ENCODE measurements at places on chromosomes 6 and 20. TPM values are rescaled to one million over a fixed set of nuclear protein-coding genes. Genes with fewer than 3 reads are reported as not detected.

GRCh38 chr6:63403725-63404124 is 83.9 kb upstream of the LGSN start:
- no peaks in the 10 kb centered on the region for H3K27me3 ChIP-seq
- H3K4me3 ChIP-seq: no peak overlapping the region
- no peaks in the 10 kb centered on the region for H3K36me3 ChIP-seq
- no peak for DNase-seq
- H3K27ac ChIP-seq: no peak overlapping the region

- H3K4me1 ChIP-seq: no peaks in the 10 kb centered on the region
- H3K36me3 ChIP-seq: no peaks in the 10 kb centered on the region
- no peak for DNase-seq
- no peak overlapping the region for H3K27ac ChIP-seq
Observed at GRCh38 chr20:38377039-38377685, 30.9 kb downstream of the LBP start.

- H3K27me3 ChIP-seq: no peaks in the 10 kb centered on the region
- H3K4me3 ChIP-seq: no peak overlapping the region
- DNase-seq: no peak
- peaks cover 2% of the 10 kb centered on the region for H3K36me3 ChIP-seq
- H3K27ac ChIP-seq: no peak overlapping the region
Observed at GRCh38 chr20:35729836-35730582, 12.1 kb downstream of the RBM39 start.

DNA sequence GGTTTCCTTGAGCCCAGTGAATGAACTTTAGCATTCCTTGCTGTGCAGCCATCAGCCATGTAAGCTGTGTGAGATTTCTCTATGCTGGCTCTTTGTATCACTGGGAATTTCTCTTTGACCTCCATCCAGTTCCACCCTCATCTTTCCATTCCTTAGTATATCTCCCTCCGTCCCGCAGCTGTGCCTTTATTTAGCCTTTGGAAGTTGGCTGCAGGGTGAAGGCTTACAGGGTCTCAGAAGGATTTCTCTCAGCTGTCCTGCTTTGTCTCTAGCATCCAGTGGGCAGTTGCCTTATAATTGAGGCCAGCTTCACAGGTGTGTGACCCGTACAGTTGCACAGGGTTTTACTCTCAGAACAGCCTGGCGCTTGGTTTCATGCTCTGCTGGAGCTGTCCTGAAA is 144.3 kb downstream of the PXDC1 start:
- no peak overlapping the region for H3K27ac ChIP-seq
- H3K4me1 ChIP-seq: no peaks in the 10 kb centered on the region
- H3K4me3 ChIP-seq: no peak overlapping the region
- H3K27me3 ChIP-seq: no peaks in the 10 kb centered on the region
- no peak for DNase-seq

DNA sequence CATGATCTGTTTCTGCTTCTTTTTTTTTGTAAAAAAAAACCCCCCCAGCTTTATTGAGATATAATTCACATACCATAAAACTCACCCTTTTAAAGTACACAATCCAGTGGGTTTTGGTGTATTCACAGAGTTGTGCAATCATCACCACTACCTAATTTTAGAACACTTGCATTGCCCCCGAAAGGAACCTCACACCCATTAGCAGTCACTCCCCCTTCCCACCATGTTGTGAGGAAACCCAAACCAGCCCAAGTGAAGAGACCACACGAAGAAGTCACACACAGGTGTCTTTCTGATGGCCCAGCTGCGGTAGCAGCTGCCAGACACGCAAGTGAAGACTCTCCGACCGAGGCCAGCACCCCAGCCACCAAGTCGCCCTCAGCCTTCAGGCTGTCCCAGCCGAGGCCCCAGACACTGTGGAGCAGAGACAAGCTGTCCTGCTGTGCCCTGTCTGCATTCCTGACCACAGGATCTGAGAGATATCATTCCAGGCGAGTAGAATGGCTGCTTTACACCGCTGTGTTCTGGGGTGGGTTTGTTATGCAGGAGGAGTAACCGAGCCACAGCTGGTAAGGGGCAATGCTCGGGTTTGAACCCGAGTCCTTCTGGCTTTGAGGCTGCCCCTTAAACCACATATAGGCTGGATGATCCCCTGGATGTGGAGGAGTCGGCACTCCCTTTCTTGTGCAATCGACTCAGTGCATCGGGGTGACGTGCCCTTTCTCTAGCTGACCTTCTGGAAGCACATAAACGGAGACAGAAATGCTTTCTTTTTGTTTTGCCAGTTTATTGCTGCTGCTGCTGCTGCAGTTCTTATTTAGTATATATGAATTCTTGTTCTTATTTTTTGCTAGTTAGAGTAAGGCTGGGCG is 59.1 kb upstream of the PTPN1 start:
- no peaks in the 10 kb centered on the region for H3K36me3 ChIP-seq
- H3K27me3 ChIP-seq: no peaks in the 10 kb centered on the region
- DNase-seq: peak; percentile 66
- no peaks in the 10 kb centered on the region for H3K4me1 ChIP-seq

- DNase-seq: no peak
- no peak overlapping the region for H3K4me3 ChIP-seq
- no peaks in the 10 kb centered on the region for H3K27me3 ChIP-seq
- no peaks in the 10 kb centered on the region for H3K36me3 ChIP-seq
Observed at GRCh38 chr6:111417946-111418345, 65.1 kb downstream of the REV3L start.

- no peaks in the 10 kb centered on the region for H3K4me1 ChIP-seq
- no peak overlapping the region for H3K4me3 ChIP-seq
- H3K27ac ChIP-seq: no peak overlapping the region
- H3K36me3 ChIP-seq: no peaks in the 10 kb centered on the region
Observed at GRCh38 chr6:41439524-41440418, 104.4 kb downstream of the NCR2 start.

DNA sequence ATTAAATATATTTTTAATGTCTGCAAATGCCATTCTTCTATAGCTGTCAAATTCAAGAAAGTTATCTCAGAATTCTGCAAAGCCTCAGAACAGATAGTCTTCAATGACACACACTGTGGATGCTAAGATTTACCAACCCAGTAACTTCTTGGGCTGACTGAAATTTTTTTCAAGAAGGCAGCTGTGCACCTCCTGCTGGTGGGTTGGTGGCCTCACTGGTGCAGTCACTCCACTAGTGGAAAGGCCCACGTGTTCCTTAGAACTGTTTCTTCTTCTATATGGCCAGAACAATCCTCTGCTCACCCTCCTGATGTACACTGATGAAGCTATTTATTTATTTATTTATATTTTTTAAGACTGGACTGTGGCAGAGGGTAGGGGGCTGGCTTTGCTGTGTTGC is 28.1 kb upstream of the MTCL3 start:
- H3K4me1 ChIP-seq: no peaks in the 10 kb centered on the region
- no peaks in the 10 kb centered on the region for H3K36me3 ChIP-seq
- DNase-seq: no peak
- H3K27ac ChIP-seq: no peak overlapping the region

DNA sequence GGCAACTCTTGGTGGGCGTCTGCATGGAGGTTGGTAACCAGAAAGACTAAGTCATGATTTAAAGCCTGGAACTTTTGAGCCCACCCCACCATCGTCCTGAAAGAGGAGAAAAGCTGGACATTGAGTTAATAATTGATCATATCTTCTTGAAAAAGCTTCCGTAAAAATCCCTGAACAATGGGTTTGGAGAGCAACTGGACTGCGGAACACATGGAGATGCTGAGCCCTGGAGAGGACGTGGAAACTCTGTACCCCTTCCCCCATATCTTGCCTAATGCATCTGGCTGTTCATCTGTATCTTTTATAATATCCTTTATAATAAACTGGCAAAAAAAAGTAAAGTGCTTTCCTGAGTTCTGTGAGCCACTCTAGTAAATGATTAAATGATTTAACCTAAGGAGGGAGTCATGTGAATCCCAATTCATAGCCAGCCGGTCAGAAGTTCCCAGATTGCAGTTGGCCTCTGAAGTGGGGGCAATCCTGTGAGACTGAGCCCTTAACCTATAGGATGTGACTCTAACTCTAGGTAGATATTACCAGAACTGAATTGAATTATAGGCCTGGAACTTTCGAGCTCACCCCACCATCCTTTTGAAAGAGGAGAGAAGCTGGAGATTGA is 26.5 kb upstream of the LGSN start:
- H3K4me3 ChIP-seq: no peak overlapping the region
- H3K4me1 ChIP-seq: no peaks in the 10 kb centered on the region

The LCA5 gene
- total RNA-seq: 8.8 TPM

The ID4 gene
- total RNA-seq: 111 TPM

The EPPIN gene
- not detected for total RNA-seq

The FOXQ1 gene
- total RNA-seq: not detected

The MCHR2 gene
- not detected for total RNA-seq

Data from aorta (tissue), 5 donors.